ENCODE measurements at places on chromosomes 16 and 17. TPM values are rescaled to one million over a fixed set of nuclear protein-coding genes. Genes with fewer than 3 reads are reported as not detected.

Gene CCDC154
- 1.4 TPM for total RNA-seq

Gene ADGRG3
- total RNA-seq, result not detected

Gene C16orf96
- total RNA-seq, result under 0.01 TPM

Gene HAS3
- total RNA-seq, result 5.6 TPM

Gene MPP3
- total RNA-seq, result 9.2 TPM

Gene ITGB3
- 81.9 TPM for total RNA-seq

Gene DNAI2
- not detected for total RNA-seq
